ENCODE measurements at places on chromosomes 5 and 9. TPM values are rescaled to one million over a fixed set of nuclear protein-coding genes. Genes with fewer than 3 reads are reported as not detected.

The KIF12 gene
- not detected for total RNA-seq

The ZFP37 gene
- 0.99 TPM for total RNA-seq

DNA sequence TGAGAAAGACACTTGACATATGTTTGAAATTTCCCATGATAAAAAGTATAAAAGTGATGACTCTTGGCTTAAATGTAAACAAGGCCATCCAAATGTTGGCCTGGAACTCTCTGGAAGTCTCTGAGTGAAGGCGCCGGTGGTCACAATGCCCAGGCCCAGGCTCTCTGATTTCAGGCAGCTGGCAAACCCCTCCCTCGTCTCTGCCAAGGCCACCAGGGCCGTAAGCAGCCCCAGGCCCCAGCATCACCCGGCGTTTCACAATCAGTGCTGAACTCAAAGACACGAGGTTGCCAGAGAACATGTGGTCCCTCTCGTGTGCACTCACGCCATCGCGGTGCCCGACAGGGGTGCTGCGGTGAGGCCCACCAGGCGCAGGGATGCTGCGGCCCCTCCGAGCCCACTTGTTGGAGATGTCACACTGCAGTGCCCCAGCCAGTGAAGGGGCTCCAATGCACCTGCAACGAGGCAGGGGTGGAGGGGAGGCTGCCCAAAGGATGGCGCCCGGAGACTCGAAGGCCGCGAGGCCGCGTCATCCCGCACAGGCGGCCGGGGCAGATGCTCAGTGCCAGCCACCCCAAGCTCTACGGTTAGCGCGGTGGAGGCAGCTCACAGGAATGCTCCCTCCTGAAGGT is 15.0 kb downstream of the LPCAT1 start:
- no peak for DNase-seq

DNA sequence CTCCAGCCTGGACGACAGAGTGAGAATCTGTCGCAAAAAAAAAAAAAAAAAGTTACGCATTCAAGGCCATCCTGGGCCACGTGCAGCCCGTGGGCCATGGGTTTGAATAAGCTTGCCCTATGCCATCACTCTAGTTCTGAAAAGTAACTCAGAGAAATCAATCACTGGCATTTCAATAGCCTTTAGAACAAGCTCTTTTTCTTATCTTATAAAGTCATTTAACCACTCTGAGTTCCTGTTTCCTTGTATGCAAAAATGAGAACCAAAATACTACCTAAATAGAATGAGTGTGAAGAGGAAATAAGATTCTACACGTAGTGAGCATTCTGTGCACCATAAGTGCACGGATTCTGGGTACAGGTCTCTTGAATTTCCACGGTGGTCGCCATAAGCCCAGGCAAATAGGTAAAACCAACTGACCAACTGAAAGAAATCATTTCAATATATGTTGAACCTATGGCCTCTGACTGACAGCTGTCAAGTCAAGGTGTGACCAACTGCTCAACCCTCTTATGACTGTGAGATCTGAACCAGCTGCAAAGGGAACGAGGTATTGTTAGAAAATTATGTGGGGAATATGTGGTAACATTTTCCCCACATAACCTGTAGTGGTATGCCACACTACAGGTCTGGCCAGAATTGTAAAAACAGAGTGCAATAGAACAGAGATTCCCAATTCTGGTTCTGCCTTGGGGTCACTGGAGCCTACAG is 143.9 kb upstream of the LHFPL2 start:
- no peak for DNase-seq

The C5orf47 gene
- total RNA-seq: not detected
